ENCODE measurements at places on chromosomes 2 and 18. TPM values are rescaled to one million over a fixed set of nuclear protein-coding genes. Genes with fewer than 3 reads are reported as not detected.

The ALK gene
- under 0.01 TPM for total RNA-seq

The ZNF804A gene
- under 0.01 TPM for total RNA-seq

The PRSS56 gene
- not detected for total RNA-seq

The FBXO41 gene
- 0.23 TPM for total RNA-seq

The GKN2 gene
- not detected for total RNA-seq

The ZAP70 gene
- not detected for total RNA-seq

The TMEM169 gene
- total RNA-seq: 0.47 TPM

The MSH2 gene
- 16.0 TPM for total RNA-seq

The KATNAL2 gene
- 4.6 TPM for total RNA-seq

The CD207 gene
- not detected for total RNA-seq

The CYTIP gene
- 0.23 TPM for total RNA-seq

The SERPINB8 gene
- 6.6 TPM for total RNA-seq

The UGT1A6 gene
- not detected for total RNA-seq

The ASXL2 gene
- 15.2 TPM for total RNA-seq

The TNFAIP6 gene
- total RNA-seq: 89.5 TPM

The REG3A gene
- total RNA-seq: not detected

The INHBB gene
- total RNA-seq: 0.08 TPM

The HOXD10 gene
- total RNA-seq: not detected

The GMCL1 gene
- total RNA-seq: 5.9 TPM

The ZNF513 gene
- 5.4 TPM for total RNA-seq
